ENCODE measurements at places on chromosomes 1 and 21.

DNA sequence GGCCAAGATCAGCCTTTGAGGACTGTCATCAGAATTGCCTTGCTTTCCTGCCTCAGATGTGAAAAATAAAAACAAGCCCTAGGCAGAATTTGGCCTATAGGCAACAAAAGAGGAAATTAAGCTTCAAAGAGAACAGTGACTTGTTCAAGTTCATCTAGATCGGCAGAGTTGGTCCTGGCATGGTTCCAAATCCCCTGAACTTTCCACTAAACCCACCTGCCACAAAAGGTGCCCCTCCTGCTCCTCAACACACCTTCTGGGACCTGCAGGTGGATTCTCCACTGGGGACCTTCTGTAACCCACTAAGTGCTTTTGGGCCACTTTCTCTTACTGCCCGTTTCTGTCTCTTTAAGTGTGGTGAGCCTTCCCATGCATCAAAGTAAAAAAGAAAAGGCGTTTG lies 42.5 kb upstream of the LRRN2 start:
- no peak for DNase-seq

- DNase-seq, result no peak
Observed at GRCh38 chr1:119896303-119896702, at the start of gene ADAM30. Gene ADAM30 (minus strand): TSS chr1:119896515. CDS start chr1:119896336, 179 bp downstream.

- no peak for DNase-seq
Observed at GRCh38 chr21:41536076-41536826, 28.3 kb upstream of the TMPRSS2 start.

GRCh38 chr1:204997591-204998355 lies 45.2 kb upstream of the CNTN2 start:
- no peak for DNase-seq

DNA sequence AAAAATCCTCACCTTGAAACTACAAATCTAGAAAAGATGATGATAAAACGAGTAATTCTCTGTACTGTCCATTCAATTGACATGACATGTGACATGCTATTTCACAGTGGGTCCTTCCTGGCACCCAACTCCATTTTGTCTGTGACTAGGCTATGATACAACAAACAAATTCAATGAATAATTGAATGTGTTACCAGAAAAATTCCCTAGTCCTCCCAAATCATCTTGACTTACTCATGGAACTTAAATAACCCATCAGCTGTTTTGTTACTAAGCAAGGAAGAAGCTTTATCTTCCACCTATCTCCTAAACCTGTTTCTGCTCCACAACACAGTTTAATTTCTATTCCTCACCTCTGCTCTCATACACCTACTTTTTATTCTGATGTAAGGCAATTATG lies 30.4 kb downstream of the B3GALNT2 start:
- DNase-seq, result no peak

DNA sequence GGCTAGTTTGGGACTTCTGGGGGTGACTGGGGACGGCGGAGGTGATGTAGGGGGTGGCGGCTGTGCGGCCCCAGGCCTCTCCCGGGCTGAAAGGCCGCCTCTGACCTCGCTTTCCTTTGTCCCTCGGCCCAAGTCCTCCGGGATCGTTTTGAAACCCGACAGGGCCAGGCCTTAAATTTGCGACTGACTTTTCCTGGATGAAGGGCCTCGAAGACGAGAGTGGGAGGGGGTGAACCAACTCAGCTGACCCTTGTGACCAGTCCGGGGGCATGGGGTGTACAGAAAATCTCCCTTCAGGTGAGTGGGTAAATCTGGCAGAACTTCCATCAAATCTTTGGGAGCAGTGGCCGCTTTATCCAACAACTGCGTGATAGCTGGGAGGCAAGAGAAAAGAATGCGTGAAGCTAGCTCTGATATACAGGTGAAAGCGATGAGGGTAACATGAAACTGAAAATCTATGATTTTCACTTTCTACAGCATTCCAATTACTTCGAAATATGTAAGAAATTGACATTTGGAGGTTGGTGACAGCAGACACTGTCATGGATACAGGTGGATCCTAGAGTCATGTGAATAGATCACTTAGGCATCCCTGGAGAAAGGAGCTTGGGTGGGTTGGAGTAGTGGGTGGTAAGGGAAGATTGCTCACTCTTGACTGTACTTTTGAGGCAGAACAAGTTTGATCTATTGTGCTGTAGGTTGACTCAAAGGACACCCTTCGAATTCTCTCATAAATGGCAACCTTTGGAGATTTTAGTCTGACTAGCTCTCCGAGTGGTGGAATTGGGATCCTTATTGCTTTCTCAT lies 885 bp downstream of the AHCYL1 start:
- no peak for DNase-seq

DNA sequence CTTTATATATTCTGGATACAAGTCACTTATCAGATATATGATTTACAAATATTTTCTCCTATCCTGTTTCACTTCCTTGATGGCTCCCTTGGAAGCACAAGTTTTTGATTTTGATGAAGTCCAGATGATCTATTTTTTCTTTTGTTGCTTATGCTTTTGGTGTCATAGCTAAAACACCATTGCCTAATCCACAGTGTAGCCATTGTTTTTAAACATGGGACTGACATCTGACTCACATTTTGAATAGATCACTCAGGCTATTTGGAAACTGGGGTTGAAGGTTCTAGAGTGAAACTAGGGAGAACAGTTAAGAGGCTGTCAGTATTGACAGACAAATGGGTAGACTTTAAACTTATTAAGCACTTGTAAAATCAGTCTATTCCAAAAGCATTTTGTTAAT lies 16.6 kb downstream of the AK4 start:
- no peak for DNase-seq

- DNase-seq, result no peak
Observed at GRCh38 chr1:205576805-205577761, 54.7 kb downstream of the ELK4 start.

DNA sequence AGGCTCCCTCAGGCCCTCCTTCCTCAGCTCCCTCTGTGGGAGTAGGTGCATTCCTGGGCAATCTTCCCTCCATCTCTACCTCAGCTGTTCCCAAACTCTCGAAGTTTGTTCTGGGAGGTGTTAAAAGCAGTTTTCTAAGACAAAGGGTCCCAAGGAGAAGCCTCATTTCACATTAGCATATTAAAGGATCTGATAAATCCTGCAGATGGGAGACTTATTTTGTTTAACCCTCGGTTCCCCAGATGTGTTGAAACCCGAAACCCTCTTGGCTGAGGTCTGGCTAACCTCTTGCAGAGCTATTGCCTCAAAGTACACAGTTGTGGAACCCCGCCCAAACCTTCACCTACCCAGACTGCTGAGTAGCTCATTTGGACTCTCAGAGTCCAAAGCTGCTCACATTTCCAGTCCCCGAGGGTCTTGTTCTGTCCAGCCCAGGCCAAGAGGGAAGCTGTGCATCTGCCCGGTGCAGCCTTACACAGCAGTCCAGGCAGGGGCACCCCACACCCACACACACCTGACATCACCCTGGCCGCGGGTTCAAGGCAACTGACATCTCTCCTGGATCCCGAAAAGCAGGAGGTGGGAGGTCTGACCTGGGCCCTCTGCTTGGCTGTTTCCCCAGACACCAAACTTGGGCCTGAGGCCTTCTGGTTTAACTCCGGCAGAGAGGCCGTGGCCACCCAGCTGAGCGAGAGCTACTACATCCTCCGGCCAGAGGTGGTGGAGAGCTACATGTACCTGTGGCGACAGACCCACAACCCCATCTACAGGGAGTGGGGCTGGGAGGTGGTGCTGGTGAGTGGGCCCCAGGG lies 19.5 kb upstream of the SELENON start:
- no peak for DNase-seq

- DNase-seq, result no peak
Observed at GRCh38 chr1:95371666-95372282, 137.8 kb downstream of the RWDD3 start.

- no peak for DNase-seq
Observed at GRCh38 chr1:207871117-207871649, 39.7 kb downstream of the CD34 start.

DNA sequence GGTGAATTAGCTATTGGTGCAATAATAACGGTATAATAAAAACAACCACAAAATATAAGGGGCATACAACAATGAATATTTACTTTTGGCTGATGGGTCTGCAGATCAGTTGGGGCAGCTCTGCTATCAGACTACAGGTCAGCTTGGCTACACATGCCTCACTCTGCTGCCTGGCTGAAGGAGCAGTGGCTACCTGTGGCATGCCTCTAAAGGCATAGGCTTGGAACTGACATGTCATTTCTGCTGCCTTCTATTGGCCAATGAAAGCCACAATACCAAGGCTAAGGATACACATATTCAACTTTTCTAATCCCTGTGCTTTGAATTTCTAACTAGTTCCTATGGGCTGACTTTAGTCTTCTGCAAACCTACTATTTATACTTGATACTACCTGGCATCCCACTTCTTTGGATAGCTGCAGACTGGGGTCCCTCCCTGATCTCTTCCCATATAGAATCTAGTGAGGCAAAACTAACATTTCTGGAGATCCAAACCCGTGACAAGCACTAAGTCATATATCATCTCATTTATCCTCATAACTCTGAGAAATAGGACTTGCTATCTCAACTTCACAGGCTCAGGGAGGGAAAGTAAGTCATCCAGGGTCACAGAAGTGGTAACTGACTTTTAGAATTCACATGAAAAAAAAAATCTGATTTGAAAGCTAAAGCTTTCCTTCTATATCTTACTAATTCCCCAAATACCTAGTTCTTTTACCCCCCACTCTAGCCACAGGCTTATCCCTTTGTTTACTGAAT lies 19.2 kb upstream of the SYDE2 start:
- DNase-seq, result no peak

- DNase-seq, result no peak
Observed at GRCh38 chr21:43619856-43620255, 39.4 kb downstream of the HSF2BP start.

- DNase-seq, result no peak
Observed at GRCh38 chr21:19468991-19469715, 1065.6 kb upstream of the TMPRSS15 start.

- DNase-seq, result no peak
Observed at GRCh38 chr1:18062185-18062584, 45.4 kb upstream of the IGSF21 start.

- no peak for DNase-seq
Observed at GRCh38 chr1:204706838-204707509, 21.4 kb upstream of the LRRN2 start.

DNA sequence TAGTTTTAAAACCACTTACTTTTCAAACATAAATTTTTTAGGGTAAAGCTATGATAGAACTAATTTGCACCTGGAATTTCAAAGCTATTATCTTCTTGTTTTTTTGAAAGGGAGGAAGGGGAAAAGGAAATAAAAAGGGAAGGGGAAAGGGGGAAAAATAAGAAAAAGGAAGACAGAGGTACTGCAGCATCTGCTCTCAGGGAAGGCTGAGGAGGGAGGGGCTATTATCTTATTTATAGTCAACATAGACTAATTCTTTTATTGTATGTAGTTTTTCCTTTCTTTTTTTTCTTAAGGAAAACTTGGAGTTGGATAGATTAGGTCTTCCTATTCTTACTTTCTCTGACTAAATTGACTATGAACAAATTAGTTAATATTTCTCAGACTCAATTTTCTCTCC lies 41.5 kb upstream of the ZYG11A start:
- DNase-seq, result no peak

DNA sequence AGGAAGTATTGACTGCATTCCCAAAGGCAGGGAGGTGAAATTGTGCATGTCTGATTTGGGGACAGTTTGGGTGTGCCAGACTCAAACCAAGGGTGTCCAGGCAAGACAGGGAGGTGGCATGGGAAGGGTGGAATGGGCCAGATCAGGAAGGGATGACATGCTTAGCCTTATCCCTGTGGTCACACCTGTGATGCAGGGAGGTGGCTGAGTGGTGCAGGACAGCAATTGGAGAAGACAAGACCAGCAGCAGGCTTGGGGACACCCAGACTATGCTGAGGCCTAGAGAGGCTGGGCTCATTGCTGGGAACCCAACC lies 4.0 kb downstream of the FOXO6 start:
- no peak for DNase-seq

- DNase-seq, result no peak
Observed at GRCh38 chr21:31052489-31053142, 14.3 kb upstream of the KRTAP19-8 start.

- no peak for DNase-seq
Observed at GRCh38 chr1:18479454-18479853, 1.3 kb upstream of the KLHDC7A start.

GRCh38 chr1:8116894-8117264 lies 90.8 kb upstream of the ERRFI1 start:
- no peak for DNase-seq

DNA sequence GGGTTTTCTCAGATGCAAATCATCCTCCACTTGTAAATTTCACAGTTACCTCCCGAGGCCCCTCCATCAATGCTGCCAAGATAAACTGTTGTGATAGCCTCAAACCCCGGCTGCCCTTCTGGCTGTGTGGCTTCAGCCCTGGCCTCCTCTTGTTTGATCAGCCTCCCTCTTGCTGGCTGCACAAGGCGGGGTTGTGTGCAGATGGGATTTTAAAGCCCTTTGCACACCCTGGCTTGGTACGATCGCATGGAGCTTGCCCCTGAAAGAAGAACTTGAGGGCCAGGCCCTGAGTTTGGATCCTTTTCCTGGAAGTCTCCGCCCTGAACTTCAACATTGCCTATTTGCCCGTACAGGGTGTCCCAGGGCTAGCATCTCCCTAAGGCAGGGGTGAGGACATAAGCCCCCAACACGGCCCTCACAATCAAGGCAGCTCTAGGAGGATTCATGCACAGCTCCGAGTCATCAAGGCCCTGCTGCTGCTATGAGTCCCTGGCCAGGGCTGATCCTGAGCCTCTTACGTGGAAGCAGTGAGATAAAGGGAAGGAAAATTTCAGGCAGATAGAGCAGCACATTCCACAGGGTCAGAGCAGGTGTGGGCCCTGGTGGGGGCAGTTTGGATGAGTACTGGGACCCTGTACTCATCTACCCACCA lies 181.2 kb upstream of the VAMP3 start:
- no peak for DNase-seq

DNA sequence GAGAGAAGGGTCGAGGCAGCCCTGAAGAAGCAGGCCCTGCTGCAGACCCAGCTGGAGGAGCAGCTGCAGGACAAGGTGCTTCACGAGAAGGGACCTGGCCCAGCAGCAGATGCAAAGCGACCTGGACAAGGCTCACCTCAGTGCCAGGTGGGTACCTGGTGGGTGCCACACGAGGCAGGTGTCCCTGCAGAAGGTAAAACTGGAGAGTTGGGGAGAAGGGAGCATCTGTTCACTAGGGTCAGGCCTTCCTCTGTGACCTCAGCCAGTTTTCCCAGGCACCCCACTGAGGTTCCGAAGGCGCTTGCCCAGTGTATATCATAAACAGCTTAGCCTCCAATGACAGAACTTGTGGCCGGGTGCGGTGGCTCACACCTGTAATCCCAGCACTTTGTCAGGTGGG lies 5.5 kb upstream of the NBPF3 start:
- DNase-seq, result no peak

- no peak for DNase-seq
Observed at GRCh38 chr1:51922040-51922439, 43.5 kb upstream of the NRDC start.

Data from activated naive CD4-positive, alpha-beta T cell (primary cell).